Umbilical cord (tissue), 2 donors: ENCODE measurements at places on chromosomes 5 and 9. TPM values are rescaled to one million over a fixed set of nuclear protein-coding genes. Genes with fewer than 3 reads are reported as not detected.

PRLR gene
- 109 TPM for total RNA-seq

PIP5K1B gene
- 14.9 TPM for total RNA-seq

ARID3C gene
- not detected for total RNA-seq

SLC6A18 gene
- total RNA-seq, result not detected

TRPM3 gene
- 8.2 TPM for total RNA-seq

IL4 gene
- not detected for total RNA-seq

VCAN gene
- 930 TPM for total RNA-seq

IL7R gene
- total RNA-seq, result 3.4 TPM

RMRP gene
- 12,614 TPM for total RNA-seq

IFNB1 gene
- total RNA-seq, result 5.8 TPM

ARHGEF28 gene
- total RNA-seq, result 13.7 TPM

PLCXD3 gene
- total RNA-seq, result 5.3 TPM

CIZ1 gene
- total RNA-seq, result 15.6 TPM

PAEP gene
- not detected for total RNA-seq

ROPN1L gene
- total RNA-seq, result 7.5 TPM

ZNF454 gene
- total RNA-seq, result 2.4 TPM

STARD4 gene
- 110 TPM for total RNA-seq

TEK gene
- 28.6 TPM for total RNA-seq

FBP1 gene
- not detected for total RNA-seq

PCDHA9 gene
- total RNA-seq, result 0.96 TPM

LHX6 gene
- 0.72 TPM for total RNA-seq

ADAMTS16 gene
- total RNA-seq, result 7.2 TPM

PLAC8L1 gene
- total RNA-seq, result not detected

F2RL1 gene
- total RNA-seq, result 3.9 TPM

PFN3 gene
- total RNA-seq, result not detected

ADCY2 gene
- 4.6 TPM for total RNA-seq

CETN3 gene
- 10.4 TPM for total RNA-seq

TMEM215 gene
- total RNA-seq, result 3.1 TPM

ACOT12 gene
- 4.6 TPM for total RNA-seq

SERINC5 gene
- total RNA-seq, result 17.1 TPM

TNFSF15 gene
- total RNA-seq, result 4.3 TPM

ESM1 gene
- 13.7 TPM for total RNA-seq

ENHO gene
- not detected for total RNA-seq
